ENCODE measurements at places on chromosomes 1 and 21. TPM values are rescaled to one million over a fixed set of nuclear protein-coding genes. Genes with fewer than 3 reads are reported as not detected.

Gene NKAIN1
- 0.11 TPM for total RNA-seq

Gene RXFP4
- total RNA-seq: not detected

Gene PTGS2
- 5.9 TPM for total RNA-seq

Gene FMO2
- total RNA-seq: not detected

Gene CORT
- total RNA-seq: 0.17 TPM

Gene LHX8
- not detected for total RNA-seq

Gene BACH1
- 56.3 TPM for total RNA-seq

Gene DFFA
- total RNA-seq: 45.6 TPM

Gene UMODL1
- not detected for total RNA-seq

Gene SYPL2
- total RNA-seq: under 0.01 TPM

Gene RNU1-3
- under 0.01 TPM for total RNA-seq

Gene OR2L2
- not detected for total RNA-seq

Gene LORICRIN
- not detected for total RNA-seq

Gene MAP1LC3C
- not detected for total RNA-seq

Gene TEKT2
- 0.33 TPM for total RNA-seq

Gene OR2T33
- not detected for total RNA-seq

Gene IGSF3
- 40.5 TPM for total RNA-seq

Gene ADAM30
- not detected for total RNA-seq

Gene ARTN
- not detected for total RNA-seq

Gene KRTAP19-1
- total RNA-seq: not detected

Gene TPTE
- not detected for total RNA-seq

Gene BTBD19
- total RNA-seq: 6.2 TPM

Gene NCMAP
- not detected for total RNA-seq

Gene S100A7
- not detected for total RNA-seq

Gene CASP9
- 4.4 TPM for total RNA-seq

Gene ERI3
- 29.9 TPM for total RNA-seq

Gene LRRC71
- 0.11 TPM for total RNA-seq

Gene TRNP1
- total RNA-seq: 1.7 TPM

Gene OR2T8
- not detected for total RNA-seq

Gene ANGPTL7
- not detected for total RNA-seq

Gene PPIAL4G
- total RNA-seq: not detected

Gene SLAMF6
- not detected for total RNA-seq

Gene CFHR1
- total RNA-seq: not detected

Gene ACTL8
- not detected for total RNA-seq

Gene LRRC8D
- total RNA-seq: 9.9 TPM

Gene OR6K3
- not detected for total RNA-seq
